ENCODE measurements at places on chromosomes 11 and 22. TPM values are rescaled to one million over a fixed set of nuclear protein-coding genes. Genes with fewer than 3 reads are reported as not detected.

The CDC42BPG gene
- 0.06 TPM for polyA plus RNA-seq

The ST13 gene
- polyA plus RNA-seq, result 456 TPM

The CEP126 gene
- 0.21 TPM for polyA plus RNA-seq

The DDIAS gene
- polyA plus RNA-seq, result 0.94 TPM

The DEFB131B gene
- polyA plus RNA-seq, result not detected

The TPBGL gene
- polyA plus RNA-seq, result 0.05 TPM

DNA sequence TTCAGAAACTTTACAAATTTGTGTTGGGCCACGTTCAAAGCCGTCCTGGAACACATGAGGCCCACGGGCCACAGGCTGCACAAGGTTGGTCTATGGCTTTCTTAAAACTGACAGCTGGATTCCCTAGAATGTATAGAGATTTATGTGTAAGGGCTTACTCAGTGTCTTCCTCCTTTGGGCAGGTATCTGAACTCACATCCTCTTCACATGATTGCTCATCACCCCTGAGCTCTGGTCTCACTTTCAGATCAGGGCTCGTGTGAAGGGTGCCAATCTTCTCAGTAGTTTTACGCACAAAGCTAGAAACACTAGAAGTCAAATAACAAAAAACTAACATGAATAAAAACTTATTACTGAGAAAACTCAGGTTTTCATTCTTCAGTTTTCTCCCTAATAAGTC, 27.1 kb downstream of the HPS5 start:
- no peak for DNase-seq

DNA sequence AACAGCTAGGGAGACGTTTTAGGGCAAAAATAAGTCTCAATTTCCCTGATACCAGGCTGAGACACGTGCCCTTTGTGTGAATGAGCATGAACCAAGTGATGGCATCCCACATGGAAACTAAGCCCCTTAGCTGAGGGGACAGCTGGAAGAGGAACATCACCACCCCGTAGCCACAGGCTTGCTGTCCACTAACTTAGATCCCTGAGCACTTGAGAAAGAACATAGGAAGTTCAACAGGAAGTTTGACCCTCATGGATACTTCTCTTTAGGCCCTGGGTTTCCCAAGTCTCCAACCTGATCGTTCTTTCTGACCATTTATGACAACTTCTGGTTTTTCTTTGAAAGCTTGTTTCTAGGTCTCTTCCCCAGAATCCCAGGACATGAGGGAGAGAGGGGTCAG, 11.6 kb upstream of the CKAP5 start:
- no peak for DNase-seq

- DNase-seq, result no peak
These were observed 747 bp downstream of the TPCN2 start for GRCh38 chr11:69049490-69049867.

DNA sequence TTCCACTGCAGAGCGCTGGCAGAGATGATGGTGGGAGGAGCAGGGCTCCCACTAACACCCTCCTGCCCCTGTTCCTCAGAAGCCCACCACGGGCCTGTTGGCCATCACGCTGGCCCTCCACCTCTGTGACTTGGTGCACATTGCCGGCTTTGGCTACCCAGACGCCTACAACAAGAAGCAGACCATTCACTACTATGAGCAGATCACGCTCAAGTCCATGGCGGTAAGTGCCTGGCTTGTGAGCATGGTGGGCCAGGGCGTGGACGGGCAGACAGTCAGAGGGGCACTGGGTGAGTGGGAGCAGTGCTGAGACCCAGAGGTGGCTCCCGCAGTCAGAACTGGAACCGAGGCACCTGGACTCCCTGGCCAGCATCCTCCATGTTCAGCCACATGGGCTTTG, 57.9 kb downstream of the ST3GAL4 start:
- peak; percentile 31 for DNase-seq

GRCh38 chr11:36693139-36693843, 95.3 kb upstream of the RAG2 start:
- no peak for DNase-seq

GRCh38 chr11:65036931-65037330, 4.1 kb upstream of the SAC3D1 start:
- DNase-seq, result peak; percentile 65

DNA sequence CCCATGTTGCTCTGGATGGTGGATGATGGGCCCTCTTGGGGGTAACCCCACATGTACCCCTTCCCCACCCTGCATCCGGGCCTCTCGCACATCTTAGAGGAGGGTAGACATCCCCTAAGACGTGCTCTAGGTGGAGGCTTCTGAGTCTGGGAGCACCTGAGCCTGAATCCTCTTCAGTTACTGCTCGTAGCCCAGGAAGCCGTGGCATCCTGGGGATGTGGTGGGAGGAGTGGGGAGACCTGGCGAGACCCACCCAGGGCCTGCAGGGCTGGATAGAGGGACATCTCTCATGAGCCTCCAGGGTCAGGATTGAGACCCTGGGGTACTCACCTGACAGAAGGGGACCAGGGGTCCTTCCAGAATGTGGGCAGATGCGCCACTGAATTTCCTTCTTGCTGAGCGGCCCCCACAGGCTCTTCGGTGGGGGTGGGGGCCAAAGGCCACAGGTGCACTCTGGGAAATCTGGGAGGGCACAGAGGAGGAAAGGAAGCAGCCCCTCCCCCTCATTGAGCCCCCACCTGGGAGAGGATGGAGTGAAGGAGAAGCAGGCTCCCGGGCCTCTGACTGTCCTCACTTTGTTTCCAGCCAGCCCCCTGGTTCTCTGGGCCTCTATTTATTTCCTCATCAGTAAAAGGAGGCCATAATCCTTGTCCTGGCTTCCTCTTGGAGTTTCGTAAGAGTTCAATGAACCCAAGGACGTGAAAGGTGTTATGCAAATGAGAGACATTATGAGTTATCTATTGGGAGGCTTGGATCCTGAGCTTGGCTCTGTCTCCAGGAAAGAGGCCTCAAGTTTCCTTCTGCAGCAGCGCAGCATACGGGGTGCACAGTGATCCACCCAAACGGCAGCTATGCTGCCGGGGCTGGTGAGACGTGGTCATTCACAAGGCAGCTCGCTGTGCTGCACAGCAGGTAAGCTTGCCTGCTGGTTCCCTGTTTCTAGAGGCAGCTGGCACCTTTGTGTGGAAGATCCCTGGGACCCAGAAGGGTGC, 31.2 kb downstream of the KCNJ4 start:
- DNase-seq, result no peak

- no peak for DNase-seq
These were observed 42.1 kb upstream of the ATXN10 start for GRCh38 chr22:45629469-45630089.

DNA sequence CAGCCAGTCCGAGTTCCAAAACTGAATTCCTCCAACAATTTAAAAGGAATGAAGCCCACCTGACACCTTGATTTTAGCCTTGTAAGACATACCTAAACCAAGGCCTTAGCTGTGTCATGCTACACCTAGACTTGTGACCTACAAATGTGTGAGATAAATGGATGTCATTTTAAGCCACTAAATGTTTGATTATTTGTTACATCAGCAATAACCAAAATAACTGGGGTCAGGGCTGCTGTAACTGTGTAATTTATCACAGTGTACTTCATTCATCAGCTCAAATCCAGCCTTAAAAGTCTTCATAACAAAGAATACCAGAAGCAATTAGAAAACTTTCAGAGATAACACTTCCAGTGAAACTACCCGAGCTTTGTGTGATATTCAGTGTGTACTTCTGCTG, 673.0 kb upstream of the ANO3 start:
- no peak for DNase-seq

Measured in psoas muscle (tissue), 8 donors.